ENCODE measurements at places on chromosomes 2 and 18.

DNA sequence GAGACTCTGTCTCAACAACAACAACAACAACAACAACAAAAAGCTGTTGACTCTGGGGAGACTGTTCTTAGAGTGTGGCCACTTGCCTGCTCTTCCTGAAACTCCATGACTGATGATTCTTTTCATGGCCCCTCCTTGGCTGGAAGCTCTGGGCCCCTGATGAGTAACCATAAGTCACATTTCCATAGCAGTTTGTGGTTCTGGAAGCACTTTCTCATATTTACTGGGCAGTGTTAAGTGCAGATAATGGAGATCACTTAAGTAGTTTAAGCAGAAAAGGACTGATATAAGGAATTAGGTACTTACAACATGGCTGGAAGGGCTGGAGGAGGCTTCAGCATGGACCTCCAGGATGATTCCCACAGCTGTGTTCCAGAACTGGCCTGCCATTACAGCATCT is 147.3 kb upstream of the DLX2 start:
- peak; percentile 72 for DNase-seq

- peak; percentile 27 for DNase-seq
These were observed 143.9 kb downstream of the PXDN start for GRCh38 chr2:1600191-1601066.

DNA sequence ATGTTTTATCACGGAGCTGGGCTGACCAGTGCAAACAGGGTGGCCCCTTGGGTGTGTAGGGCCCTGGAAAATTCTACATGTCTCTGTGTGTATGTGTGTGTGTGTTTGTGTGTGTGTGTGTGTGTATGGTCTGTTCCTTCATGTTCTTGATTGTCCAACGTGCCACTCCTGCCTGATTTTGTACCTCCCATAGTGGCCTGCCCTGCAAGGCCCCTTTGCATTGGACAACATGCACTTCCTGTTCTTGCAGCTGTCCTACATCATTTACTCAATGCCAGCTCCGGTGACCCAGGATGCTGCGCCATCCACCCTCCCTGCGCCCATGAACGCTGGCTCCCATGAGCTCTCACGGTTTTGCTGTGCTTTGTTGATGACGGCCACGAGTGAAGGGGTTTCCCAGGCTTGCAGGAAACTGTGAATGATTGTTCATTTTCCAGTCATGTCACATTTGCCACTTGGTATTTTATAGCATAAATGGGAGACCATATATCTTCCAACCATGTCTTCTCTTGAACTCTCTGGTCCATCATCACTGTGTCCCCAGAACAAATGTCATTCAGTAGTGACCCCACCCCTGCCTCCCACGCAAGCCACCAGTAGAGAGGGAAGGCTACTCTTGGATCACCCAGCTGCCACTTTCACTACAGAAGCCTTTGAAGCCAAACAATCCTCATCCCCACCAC is 69.7 kb upstream of the NCK2 start:
- no peak for DNase-seq

GRCh38 chr18:35409911-35410310 is 32.8 kb upstream of the ZNF396 start:
- no peak for DNase-seq

GRCh38 chr18:5294457-5295230 is 882 bp downstream of the ZBTB14 start:
- DNase-seq = peak; percentile 57

GRCh38 chr2:235643680-235644511 is 150.1 kb downstream of the AGAP1 start:
- peak; percentile 43 for DNase-seq

DNA sequence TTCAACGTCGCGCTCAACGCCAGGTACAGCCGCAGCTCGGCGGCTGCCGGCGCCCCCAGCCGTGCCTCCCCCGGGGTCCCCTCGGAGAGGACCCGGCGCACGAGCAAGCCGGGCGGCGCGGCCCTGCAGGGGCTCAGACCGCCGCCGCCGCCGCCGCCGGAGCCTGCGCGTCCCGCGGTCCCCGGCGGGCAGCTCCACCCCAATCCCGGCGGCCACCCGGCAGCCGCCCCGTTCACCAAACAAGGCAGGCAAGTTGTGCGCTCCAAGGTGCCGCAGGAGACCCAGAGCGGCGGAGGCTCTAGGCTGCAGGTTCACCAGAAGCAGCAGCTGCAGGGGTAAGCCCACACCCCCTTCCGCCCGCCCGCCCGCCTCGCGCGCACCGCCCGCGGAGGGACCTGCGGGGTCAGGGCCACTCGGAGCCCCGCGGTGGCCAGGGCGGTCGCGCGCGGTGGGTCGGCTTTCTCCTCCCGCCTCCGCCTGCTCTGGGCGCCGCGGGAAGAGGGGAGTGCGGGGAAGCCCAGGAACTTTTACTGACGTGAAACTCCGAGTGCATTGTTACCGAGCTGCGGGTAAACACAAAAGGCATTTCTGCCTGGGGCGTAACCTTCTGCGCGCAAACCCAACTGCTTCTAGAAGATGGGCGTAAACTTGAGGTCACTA is 861 bp downstream of the LTBP1 start:
- peak; percentile 30 for DNase-seq

GRCh38 chr2:12493031-12493513 is 223.7 kb upstream of the TRIB2 start:
- peak; percentile 50 for DNase-seq

GRCh38 chr2:218897394-218898108 is 16.9 kb downstream of the WNT10A start:
- DNase-seq = no peak

DNA sequence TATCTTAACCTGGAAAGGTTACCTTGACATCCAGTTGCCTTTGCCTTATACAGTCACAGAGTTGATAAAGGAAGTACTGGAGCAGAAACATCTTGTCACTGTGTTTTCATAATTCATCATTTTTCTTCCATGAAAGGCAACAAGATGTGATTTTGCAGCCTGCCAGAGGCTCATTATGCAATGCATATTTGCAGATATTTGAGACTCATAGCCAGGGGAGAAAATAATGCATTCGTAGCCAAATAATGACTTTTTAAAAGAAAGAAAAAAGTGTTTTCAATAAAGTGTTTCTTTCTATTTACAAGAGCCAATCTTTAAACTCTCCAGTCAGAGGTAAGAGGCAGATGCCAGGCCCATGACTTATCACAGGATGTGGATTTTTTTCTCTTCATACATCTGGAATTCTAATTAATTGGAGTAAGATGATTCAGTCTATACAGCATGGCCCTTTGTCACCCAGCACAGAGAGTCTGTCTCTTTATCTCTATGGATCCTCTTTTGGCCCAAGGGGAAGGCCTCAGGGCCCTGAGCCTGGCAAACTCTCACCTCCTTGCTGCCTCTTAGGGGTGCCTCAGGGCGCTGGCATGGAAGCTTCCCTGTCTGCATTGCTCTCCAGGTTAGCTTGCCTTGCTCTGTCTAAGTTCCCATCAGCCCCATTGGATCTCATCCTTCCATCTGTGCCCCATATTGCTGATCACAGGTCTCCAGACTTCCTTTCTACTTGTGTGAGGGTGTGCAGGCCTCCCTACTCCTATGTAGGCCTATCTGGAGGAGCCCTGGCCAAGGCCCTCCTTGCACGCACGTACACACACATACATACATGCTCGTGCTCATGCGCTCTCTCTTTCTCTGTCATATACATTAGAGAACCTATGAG is 247.7 kb downstream of the TPGS2 start:
- DNase-seq = peak; percentile 91

DNA sequence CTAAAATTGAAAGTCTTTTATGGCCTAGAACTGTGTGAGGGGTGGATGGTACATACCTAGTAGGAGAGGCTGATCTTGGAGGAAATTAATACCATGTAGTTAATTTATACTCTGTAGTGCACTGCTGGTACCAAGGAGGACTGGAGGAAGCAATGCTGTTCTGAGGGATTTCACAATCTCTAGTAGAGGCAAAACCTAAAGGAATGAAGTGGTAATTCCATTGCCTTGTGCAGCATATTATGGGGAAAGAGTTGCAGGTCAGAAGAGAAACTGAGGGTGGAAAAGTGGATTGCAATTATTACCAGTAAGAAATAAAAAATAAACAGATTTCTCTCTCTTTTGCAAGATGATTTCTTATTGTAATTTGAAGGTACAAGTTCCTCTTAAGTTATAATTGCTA is 2.2 kb downstream of the ABI2 start:
- peak; percentile 70 for DNase-seq

DNA sequence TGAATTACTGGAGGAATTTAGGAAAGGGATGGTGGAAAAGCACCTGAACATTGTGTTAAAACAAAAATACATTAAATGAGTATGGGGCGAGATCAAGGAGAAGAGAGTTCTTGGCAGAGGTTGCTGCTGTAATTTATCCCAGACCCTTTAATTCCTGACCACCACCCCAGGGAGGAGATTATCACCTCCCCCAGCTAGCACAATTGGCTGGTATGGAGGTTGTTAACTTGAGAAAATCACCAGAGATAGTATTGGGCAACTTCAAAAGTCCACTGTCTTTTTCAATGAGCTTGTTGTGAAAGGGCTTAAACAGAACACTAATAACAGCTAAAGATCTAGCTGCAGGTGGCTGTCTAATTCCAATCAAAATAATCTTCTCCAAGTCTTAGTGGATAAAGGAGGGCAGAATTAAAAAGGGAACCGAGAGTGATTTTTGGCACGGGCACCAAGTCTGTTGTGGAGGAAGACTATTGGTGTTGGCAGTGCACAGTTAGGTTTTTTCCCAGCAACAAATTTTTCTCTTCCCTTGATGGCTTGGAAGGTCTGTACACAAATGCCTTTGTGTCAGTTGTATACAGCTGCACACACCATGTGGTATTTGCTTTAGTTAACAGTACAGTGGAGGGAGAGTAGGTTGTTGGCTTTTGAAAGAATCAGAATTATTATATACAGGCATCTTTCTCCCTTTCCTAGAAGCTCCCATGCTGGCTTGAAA is 289.5 kb downstream of the SLC4A3 start:
- no peak for DNase-seq

DNA sequence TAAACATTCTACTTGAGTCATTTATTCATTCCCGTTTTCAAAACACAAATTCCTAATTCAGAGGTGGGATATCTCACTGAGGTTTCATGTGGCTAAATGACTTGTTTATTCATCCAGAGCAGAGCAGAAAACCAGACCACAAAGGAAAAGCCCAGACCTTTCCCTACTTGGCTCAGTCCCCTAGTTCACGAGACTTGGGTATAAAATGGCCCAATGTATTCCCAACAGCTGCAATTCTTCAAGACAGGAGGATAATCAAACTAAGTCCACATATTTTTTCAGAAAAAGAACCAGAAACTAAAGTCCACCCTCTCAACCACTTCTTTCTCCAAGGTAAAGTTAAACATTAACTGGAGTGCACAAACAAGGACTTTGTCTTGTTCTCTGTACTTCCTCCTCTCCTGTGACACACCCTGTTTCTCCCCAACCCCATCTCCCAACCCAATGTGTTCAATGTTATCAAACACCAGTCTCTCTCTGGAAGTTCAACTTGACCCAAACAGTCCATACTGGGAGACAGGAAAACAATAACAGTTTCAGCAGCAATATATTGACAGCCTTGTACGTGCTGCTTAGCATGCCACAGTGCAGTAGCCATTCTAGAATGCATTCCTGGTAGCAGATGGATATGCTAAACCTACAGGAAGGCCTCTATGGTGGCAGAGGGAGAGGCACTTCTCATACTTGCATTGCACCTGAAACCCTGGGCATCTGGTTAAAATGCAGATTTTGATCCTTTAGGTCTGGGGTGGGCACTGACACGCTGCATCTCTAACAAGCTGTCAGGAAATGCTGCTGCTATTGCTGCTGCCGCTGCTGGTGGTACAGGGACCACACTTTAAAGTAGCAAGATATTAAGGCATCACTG is 110.7 kb downstream of the INO80D start:
- no peak for DNase-seq

- no peak for DNase-seq
These were observed 69.4 kb upstream of the CPO start for GRCh38 chr2:206869824-206870495.

- DNase-seq = no peak
These were observed 220.0 kb downstream of the METTL4 start for GRCh38 chr18:2351126-2351850.

DNA sequence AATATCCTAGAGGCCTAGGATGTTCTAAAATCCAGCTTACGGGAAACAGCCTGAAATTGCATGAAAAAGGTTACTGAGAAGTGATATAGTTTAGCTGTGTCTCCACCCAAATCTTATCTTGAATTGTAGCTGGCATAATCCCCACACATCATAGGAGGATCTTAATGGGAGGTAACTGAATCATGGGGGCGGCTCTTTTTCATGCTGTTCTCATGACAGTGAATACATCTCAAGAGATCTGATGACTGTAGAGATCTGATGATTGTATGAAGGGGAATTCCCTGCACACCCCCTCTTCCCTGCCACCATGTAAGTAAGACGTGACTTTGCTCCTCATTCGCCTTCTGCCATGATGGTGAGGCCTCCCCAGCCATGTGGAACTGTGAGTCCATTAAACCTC is 385.6 kb upstream of the ID2 start:
- DNase-seq = no peak

DNA sequence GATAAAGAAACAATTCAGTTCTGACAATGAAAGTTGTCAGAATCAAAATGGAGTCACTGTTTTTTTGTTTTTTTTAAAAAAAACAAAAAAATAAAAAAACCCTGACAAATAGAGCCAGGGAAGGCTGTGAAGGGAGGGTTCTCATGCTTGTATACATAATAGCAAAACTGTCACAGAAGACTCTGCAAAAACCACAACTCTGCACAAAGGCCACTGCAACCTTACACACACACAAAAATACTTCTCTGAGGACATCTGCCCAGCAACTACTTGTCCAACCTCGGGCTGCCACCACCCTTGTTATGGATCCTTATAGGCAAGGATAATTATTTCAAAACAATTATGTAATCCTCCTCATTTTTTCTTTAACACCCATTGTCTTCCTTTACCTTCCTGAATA is 41.9 kb upstream of the C2orf66 start:
- DNase-seq = no peak

DNA sequence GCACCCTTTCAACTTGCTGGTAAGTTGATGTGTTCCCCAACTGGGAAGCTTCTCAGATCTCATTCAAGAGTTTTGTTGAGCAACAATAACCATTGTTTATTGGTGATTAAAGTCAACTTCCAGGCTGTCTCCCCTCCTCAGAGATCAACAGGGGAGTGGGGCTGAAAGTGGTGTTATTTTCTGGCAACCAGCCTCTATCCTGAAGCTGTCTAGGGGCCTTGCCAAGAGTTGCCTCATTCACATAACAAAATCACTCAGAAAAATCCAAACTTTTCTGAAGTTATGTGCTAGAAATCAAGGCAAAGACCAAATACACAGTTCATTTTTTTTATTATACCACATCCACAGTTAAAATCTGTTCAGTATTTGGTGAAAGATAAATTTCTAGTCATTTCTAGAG is 788.4 kb downstream of the LRRTM4 start:
- no peak for DNase-seq

DNA sequence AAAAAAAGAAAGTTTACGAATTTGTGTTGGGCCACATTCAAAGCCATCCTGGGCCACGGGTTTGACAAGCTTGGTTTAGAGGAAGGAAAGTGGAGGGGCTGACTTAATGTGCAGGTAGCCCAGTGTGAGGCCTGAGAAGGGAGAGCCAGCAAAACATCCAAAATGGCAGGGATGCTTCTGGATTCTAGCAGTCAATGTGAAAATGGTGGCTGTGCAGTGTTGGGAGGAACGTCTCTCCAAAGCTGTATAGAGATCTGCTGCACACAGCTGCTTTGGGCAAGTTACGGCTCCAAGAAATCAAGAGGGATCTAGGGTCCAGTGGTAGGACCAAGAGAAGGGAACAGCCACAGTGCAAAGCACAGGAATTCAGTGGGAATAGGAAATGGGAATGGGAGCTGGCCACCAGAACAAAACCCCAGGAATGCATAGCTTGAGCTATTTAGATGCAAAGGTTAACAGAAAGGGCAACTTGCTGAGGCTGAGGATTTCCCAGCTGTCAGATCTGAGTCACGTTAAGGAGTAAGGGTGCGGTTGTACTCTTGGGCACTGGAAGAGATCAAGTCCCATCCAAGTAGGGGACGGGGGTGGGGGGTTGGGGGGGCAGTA is 70.6 kb downstream of the B3GNT2 start:
- peak; percentile 76 for DNase-seq

All from AG10803 (cell line).